ENCODE measurements at places on chromosomes 5 and 9.

DNA sequence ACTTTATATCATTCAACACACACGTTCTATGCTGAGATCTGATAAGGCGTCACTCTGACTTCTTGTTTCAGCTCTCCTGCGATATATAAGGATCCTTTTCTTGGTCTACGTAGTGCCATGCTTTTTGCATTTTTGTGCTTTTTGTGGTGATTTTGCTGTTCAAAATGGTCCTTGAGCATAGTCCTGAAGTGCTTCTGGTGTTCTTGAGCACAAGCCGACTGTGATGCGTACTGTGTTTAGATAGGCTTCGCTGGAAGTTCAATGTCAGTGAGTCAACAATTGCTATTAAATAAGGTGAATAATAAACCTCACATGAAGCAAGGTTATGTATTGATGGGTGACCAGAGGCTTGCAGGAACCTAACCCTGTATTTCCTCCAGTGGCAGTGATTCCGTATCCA is 46.8 kb downstream of the ACO1 start:
- DNase-seq: no peak

DNA sequence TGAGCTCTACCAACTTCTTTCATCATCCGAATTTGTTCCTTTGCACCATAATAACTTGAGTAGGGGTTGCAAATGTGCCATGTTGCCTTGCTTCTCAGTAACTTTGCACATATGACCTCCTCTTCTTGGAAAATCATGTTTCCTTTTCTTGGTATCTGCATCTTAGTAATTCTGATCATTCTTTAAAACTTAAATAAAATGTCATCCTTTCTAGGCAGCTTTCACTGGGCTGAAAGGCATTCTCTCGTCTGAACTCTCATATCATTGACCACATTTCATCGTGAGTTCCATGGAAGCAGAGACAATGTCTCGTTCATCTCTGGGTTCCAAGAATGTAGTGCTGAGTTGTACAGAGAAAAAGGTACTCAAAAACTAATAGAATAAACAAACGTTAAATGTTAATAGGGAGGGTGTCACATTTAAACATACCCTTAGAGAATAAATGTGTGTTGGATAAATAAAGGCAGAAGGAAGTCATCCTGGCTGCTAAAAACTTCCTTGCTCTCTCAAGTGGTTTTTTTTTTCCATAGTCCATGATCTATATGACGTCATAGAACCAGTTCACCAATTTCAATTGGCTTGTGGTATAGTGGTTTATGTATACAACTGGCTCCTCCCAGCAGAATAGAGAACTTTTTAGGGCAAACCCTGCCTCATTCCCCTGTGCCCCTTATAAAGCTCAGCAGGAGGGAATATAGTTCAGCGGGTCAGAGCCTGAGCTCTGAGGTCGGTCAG is 218.1 kb upstream of the TRIM32 start:
- no peak for DNase-seq

- no peak for DNase-seq
Observed at GRCh38 chr9:70789086-70789485, 332.3 kb downstream of the TRPM3 start.

DNA sequence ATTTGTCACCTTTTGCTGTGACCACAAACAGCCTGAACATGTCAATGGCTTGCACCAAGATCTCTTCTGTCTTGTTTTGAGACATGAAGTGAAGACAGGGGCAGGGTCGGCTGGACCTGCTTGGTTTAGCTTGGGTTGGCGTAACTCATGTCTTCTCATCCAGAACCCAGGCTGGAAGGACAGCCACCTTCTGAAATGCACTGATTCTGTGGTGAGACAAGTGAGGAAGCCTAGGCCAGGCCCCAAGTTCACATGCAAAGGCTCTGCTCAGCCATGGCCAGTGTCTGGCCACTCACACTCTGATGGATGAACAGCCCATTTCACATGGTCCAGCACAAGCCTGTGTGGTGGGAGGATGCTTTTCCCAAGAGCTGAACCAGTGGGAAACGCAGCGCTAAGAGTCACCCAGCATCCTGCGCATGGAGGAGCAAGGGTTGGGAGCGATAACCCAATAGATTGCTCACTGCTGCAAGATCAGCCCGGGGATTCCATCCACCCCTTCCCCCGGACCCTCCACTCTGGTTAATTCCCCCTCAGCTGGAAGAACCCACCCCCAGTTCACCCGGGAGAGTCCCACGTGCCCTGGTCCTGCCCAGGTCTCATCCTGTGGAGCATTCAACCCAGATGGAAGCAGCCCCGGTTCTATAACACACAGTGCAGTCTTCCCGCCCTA is 16.2 kb upstream of the MED10 start:
- no peak for DNase-seq

DNA sequence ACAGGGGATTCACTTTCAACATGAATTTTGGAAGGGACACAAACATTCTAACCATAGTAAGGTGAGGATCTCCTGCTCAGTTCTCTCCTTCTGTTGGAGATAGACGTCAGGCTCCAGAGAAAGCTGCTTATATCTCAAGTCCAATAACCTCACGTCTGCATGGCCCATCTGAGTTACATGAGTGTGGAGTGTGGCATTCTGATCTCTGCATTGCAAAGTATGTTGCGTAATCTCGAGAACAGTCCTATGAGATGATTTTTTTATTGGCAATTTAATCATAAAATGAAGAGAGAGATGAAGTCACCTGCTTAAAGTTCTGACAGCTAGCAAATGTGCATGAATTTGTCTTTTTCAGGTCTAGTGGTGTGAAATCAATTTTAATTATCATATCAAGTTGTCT is 118.8 kb downstream of the SLC12A2 start:
- no peak for DNase-seq

DNA sequence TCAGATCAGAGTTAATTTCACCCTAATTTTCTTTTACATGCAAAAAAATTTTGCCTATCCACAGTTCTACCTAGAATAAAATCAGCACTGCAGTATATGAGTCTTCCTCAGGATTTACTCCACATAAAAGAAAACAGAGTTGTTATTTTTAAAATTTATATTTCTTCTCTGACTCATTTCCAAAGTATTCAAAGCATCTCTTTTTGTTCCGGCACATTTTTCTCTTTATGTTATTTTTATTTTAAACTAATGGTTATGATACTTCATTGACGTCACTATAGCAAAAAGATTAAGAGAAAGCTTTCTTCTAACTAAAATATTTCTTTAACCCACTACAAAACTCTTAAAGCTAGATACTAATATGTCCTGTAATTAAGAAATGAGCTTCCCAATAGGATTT is 590.4 kb downstream of the PRELID2 start:
- no peak for DNase-seq

Data from stimulated activated CD4-positive, alpha-beta T cell treated with anti-CD3 and anti-CD28 coated beads, Interleukin-1b, Interleukin-23, amount 100 ng/mL, for 1 hour (primary cell).